Activated T-helper 1 cell treated with Interleukin-2 at 50 U/mL for 16 hours (primary cell): ENCODE measurements at places on chromosomes 5 and 9.

DNA sequence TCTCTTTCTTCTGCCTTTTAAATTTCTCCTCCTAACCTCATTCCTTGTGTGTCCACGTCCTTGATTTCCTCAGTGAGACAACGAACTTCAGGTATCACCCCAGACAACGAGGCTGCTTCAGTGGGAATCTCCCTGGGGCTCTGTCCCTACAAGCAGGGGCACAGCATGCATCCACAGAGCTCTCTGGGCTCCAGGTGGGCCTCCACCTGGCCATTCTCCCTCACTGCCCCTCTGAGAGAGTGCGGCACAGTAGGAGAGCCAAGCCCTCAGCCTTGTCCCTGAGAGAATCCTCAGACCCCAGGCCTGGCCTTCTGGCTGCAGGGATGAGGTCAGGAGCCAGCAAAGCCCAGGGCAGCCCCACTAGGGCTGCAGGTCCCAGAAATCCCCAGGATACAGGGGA lies 105.3 kb downstream of the LHFPL2 start:
- DNase-seq, result no peak

- no peak for DNase-seq
Measured at GRCh38 chr9:84697509-84698114, 28.1 kb downstream of the NTRK2 start.

DNA sequence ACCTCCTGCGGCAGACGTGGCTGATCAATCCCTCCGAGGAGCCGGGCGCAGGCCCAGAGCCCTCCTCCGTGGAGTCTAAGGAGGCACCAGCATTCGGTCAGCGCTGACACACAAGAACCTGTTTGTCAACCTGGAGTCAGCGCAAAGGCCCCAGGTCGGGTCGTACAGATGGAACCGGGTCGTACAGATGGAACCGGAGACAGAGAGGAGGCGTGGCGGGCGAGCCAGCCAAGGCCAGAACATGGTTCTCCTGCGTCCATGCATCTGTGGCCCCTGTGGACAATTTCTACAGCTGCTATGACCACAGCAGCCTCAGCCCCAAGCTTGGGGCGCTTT lies 125.1 kb upstream of the SARDH start:
- DNase-seq, result no peak

GRCh38 chr9:27818348-27818747 lies 245.1 kb upstream of the C9orf72 start:
- DNase-seq, result no peak

- DNase-seq, result no peak
Measured at GRCh38 chr9:13388157-13388556, 108.7 kb upstream of the MPDZ start.

DNA sequence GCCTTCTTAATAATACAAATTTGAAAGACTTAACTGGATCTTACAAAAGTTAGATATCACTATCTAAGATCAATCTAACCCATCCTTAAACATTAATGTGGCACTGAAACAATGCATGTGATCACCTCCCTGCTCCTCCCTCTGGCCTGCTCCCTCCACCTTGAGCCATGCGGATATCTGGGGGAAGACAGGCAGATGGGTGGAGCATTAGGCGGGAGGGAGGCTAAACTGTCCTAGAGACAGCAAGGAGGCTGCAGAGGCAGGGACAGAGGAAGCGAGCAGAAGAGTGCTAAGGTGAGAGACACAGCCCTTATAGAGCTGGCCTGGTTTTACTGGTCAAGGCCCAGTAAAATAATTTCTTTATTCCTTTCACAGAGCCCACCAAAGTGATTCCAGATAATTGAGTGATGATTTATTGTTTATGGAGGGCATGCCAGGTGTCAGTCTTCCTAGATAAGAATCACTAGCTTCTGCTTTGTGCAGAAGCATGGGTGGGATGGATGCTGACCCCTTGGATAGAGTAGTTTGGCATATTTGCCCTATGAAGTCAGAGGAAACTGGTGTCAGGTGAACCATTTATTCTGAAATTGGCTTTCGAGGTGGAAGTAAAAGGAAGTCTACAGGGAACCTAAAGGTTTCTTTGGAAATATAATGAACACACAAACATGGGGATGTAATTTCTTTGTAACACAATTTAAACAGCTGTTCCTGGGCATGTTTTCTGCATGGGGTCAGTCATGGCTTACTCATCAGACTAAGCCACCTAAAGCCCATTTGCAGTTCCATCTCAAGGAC lies 188.3 kb downstream of the GNAQ start:
- DNase-seq, result no peak

DNA sequence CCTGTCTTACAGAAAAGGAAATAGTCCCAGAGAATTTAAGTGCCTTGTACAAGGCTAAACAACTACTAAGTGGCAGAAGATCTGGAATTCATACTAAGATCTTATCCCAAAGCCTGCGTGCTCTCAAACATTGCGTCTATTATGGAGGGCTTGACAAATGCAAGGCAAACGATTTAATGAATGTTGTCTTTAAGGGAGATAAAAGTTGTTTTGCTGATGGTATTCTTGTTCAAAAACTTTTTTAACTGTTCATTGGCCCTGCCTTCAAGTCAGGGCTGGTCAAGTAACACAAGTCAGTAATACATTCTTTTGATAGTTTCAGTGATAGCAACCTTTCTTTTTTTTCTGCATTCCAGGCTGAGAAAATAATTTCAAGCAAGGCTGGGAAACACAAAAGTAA lies 1.7 kb upstream of the SLC38A9 start:
- DNase-seq, result no peak

DNA sequence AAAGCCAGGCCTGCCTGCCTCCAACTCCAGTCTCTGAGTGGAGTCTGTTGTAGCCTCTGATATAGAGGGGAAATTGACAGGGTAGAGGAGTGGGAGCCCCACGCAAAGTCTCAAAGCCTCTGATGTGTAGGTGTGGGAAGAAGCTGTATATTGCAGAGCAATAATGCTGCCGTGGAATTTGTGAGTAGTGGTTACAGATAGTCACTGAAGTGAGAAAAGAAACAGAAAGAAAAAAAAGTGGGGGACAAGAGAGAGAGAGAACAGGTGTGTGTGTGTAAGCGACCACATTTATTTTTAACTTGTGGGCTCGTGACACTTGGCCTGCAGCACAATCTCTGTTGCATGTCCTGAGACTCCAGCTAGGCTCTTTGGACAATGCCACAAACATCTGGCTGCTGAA lies 227.8 kb downstream of the NSG2 start:
- DNase-seq, result no peak

GRCh38 chr9:80775530-80775929 lies 913.8 kb downstream of the TLE1 start:
- no peak for DNase-seq

- DNase-seq, result no peak
Measured at GRCh38 chr5:6583049-6583880, 49.6 kb downstream of the NSUN2 start.

DNA sequence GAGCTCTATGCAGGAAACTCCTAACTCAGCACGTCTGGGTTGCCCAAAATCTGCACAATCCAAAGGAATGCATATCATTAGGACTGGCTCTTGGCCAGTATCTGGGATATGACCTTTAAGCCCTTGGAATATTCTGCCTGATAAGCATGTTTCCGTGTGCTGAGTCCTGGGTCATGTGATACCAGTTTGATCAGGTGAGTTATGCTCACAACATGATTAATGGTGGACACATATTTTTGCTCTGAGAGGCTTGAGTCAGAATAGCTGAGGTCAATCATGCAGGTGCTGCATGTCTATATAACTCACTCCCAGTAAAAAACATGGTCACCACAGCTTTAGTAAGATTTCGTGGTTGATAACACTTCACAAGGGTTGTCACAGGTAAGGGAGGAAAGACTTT lies 408.8 kb downstream of the YTHDC2 start:
- DNase-seq, result no peak

GRCh38 chr9:134222018-134222573 lies 57.7 kb upstream of the RNU6ATAC start:
- no peak for DNase-seq

GRCh38 chr9:120942186-120943001 lies 15.8 kb upstream of the TRAF1 start:
- DNase-seq, result no peak

GRCh38 chr9:135155396-135155795 lies 67.9 kb downstream of the OLFM1 start:
- no peak for DNase-seq

GRCh38 chr5:79448336-79448735 lies 65.6 kb downstream of the HOMER1 start:
- DNase-seq, result no peak

- no peak for DNase-seq
Measured at GRCh38 chr9:127136880-127137639, 14.6 kb upstream of the ANGPTL2 start.

- DNase-seq, result no peak
Measured at GRCh38 chr5:171783051-171783450, 2.6 kb upstream of the SMIM23 start.

DNA sequence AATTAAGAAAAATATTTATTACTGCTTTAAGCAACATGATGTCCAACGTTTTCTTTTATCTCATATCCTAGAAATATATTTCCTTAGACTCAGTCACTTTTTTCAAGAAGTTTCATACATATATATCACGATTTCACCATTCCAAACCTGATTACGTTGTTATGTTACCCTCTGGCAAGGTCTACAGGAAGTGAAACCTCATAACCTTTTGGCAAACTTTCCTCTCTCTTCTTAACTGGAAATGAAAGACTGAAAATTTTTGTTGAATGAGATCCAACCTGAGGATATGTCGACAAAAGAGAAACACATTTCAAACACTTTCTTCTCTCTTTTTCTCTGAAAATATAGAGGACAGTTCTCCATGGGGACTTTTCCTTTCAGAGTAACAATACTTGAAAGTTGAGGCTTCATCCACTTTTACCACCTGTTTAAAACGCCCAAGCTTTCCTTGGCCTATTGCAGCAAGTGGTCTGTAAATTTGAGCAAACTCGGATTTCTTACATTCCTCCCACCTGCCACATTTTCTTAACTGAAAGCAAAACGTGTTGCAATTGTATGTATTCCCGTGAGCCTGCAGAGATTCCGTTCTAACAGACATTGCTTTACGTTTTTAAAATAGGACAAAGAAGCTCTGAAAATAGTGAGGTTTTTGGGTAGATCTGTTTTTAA lies 298.1 kb downstream of the CETN3 start:
- no peak for DNase-seq

DNA sequence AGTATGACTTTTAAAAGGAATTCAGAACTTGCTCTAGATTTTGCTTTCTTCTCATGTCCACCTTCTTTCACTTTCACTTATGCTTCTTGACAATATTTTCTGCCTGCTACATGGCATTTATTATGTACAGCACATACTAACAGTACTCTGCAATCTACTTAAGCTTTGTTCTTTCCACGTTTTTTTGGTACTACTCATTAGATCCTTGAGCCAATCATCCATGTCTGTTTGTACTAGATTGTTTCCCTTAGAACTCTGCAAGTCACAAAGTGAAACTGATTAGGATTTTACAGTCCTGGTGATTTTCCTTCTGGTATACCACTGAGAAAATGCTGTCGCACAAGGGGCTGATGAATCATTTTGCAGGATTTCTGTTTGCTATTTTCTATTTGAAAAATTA lies 78.3 kb downstream of the PARP8 start:
- DNase-seq, result no peak

DNA sequence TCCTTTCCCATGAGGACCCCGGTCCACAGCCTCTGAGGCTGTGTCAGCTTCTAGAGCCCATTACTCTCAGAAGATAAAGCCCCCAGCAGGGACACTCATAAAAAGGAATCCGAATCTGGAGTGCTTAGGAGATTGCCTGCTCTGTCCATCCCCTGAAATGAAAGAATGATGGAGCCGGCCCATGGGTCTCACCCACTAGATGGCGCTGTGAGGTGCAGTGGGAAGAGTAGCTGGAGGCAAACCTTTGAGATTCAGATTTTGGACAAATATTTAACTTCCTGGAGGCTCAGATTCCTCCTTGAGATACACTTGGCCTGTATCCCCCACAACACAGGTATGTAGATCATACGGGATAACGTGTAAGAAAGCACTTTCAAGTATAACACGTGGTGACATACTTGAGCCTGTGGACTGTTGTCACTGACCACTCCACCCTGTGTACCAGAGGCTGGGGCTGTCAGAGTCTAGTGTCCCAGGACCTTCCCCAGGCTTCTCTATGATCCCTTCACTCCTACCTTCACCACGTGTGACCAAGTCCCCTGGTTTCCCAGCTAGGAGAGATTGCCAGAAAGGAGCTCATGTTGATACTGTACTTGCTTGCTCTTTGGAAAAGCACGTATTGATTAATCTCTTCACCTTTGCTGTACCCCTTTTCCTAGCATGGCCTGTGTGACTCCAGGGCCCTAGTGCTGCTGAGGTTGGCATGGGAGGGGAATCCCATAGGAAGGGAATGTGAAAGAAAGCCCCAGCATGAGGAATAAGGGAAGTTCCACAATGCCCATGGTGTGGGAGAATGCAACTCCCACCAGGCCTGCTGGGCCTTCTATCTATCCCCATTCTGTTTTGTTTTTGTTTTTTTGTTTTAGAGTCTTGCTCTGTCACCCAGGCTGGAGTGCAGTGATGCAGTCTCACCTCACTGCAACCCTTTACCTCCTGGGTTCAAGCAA lies 32.1 kb downstream of the TRMO start:
- peak; percentile 44 for DNase-seq

GRCh38 chr5:32639943-32640342 lies 54.6 kb downstream of the SUB1 start:
- no peak for DNase-seq

DNA sequence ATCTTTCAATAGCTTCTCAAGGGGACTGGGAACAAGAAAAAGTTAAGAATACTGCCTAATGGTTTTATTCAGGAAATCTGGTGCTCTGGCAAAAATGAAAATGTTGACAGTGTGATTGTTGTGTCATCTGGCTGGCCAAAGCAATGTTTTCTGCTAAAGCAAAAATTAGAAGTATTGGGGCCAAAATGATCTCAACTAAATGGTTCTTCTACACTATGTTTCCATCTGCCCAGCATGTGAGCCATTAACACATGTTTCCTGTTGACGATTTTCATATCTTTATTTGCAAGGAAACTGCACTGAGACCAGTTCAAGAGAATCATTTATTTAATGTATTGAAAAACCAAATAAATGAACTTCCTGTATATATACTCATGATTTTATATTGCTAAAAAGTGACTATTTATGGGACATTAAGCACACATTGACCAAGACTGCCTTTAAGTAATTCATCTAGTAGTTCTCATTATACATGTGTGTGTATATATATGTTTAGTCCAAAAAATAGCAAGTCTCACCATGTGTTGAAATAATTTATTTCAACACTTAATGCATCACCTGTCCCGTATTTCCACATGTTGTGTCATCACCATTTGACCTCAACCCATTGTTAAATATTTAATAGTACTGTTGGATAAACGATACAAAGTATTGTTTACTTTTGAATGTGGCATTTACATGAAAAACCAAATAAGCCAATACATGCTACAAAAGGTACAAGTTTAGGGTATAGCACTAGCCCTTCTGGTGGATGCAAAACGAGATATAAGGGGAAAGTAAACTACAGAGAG lies 7.5 kb upstream of the FST start:
- DNase-seq, result no peak

- DNase-seq, result no peak
Measured at GRCh38 chr5:74107899-74108298, 481.9 kb downstream of the ARHGEF28 start.
